ENCODE measurements at places on chromosomes 3 and 15. TPM values are rescaled to one million over a fixed set of nuclear protein-coding genes. Genes with fewer than 3 reads are reported as not detected.

- no peak for DNase-seq
- no peak overlapping the region for H3K4me3 ChIP-seq
- peaks cover 4% of the 10 kb centered on the region for H3K36me3 ChIP-seq
- no peaks in the 10 kb centered on the region for H3K27me3 ChIP-seq
- H3K27ac ChIP-seq: no peak overlapping the region
Measured at GRCh38 chr3:28386049-28386448, 37.4 kb upstream of the AZI2 start.

- peaks cover 22% of the 10 kb centered on the region for H3K4me1 ChIP-seq
- peak overlapping the region; percentile 78 for H3K4me3 ChIP-seq
- DNase-seq: peak; percentile 53
- H3K27ac ChIP-seq: peak overlapping the region; percentile 70
- H3K27me3 ChIP-seq: no peaks in the 10 kb centered on the region
Measured at GRCh38 chr15:52180196-52180835, 10.9 kb downstream of the GNB5 start.

DNA sequence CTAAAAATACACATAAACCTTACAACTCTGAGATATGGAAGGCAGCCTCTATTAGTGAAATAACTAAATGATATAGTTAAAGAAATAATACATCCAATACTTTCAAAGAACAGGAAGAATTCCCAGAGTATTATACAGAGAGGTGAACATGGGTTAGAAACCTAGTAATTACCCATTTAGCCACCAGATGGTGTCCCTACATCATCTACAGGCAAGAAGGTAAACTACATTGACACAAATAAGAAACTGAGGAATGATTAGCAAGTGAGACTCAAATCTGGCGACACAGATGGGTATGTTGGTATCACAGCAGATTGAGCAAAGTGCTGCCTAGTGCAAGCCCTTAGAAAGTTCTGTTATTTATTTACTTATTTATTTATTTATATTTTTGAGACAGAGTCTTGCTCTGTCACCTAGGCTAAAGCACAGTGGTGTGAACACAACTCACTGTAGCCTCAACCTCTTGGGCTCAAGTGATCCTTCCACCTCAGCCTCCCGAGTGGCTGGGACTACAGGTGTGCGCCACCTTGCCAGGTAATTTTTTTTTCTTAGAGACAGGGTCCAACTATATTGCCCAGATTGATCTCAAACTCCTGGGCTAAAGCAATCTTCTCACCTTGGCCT lies 28.2 kb downstream of the NEK4 start:
- H3K27me3 ChIP-seq: no peaks in the 10 kb centered on the region
- no peak for DNase-seq
- no peak overlapping the region for H3K4me3 ChIP-seq

- peaks cover 8% of the 10 kb centered on the region for H3K27me3 ChIP-seq
- H3K36me3 ChIP-seq: no peaks in the 10 kb centered on the region
- peak overlapping the region; percentile 58 for H3K4me3 ChIP-seq
- DNase-seq: peak; percentile 61
- peak overlapping the region; percentile 39 for H3K27ac ChIP-seq
Measured at GRCh38 chr3:44058022-44058867, 183.4 kb upstream of the TOPAZ1 start.

DNA sequence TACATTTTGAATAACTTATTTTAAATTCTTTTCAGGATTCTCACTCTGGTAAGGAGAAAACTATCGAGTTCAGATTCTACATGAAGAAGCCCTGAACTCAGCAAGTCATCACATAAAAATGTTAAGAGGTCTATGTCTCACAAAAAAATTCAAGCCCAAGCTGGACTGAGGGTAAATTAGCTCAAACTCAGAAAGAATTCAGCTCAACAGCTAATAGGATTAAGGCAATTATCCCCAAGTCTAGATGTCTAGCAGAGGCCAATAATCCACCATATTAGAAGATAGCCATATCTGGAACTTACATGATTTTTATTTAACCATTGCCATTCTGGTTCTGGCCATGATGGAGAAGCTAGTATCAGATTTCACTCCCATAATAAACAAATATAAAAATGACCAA lies 909.7 kb downstream of the PLOD2 start:
- no peaks in the 10 kb centered on the region for H3K36me3 ChIP-seq
- no peak overlapping the region for H3K27ac ChIP-seq
- no peak for DNase-seq
- no peaks in the 10 kb centered on the region for H3K4me1 ChIP-seq
- H3K27me3 ChIP-seq: no peaks in the 10 kb centered on the region

- H3K4me3 ChIP-seq: no peak overlapping the region
- no peaks in the 10 kb centered on the region for H3K27me3 ChIP-seq
- H3K36me3 ChIP-seq: no peaks in the 10 kb centered on the region
- no peak overlapping the region for H3K27ac ChIP-seq
- no peak for DNase-seq
Measured at GRCh38 chr3:39190281-39191025, 1.9 kb downstream of the XIRP1 start.

- no peaks in the 10 kb centered on the region for H3K27me3 ChIP-seq
- H3K4me1 ChIP-seq: peaks cover 22% of the 10 kb centered on the region
- no peak for DNase-seq
- no peak overlapping the region for H3K4me3 ChIP-seq
- no peak overlapping the region for H3K27ac ChIP-seq
Measured at GRCh38 chr3:27637346-27637995, 84.7 kb downstream of the EOMES start.

- DNase-seq: peak; percentile 34
- peak overlapping the region; percentile 90 for H3K27ac ChIP-seq
- H3K36me3 ChIP-seq: peaks cover 52% of the 10 kb centered on the region
- peaks cover 36% of the 10 kb centered on the region for H3K4me1 ChIP-seq
- no peak overlapping the region for H3K4me3 ChIP-seq
Measured at GRCh38 chr3:119508172-119508845, 10.0 kb downstream of the TIMMDC1 start.

Gene BCL2A1
- 103 TPM for total RNA-seq
